Glutamatergic neuron (in vitro differentiated cells): ENCODE measurements at places on chromosomes 7 and 10. TPM values are rescaled to one million over a fixed set of nuclear protein-coding genes. Genes with fewer than 3 reads are reported as not detected.

The CDC14C gene
- total RNA-seq = not detected

The FAM237B gene
- total RNA-seq = not detected

The CRTAC1 gene
- total RNA-seq = 2.5 TPM

The SOSTDC1 gene
- total RNA-seq = not detected

The TAS2R4 gene
- 1.0 TPM for total RNA-seq

The STOX1 gene
- total RNA-seq = 0.47 TPM

DNA sequence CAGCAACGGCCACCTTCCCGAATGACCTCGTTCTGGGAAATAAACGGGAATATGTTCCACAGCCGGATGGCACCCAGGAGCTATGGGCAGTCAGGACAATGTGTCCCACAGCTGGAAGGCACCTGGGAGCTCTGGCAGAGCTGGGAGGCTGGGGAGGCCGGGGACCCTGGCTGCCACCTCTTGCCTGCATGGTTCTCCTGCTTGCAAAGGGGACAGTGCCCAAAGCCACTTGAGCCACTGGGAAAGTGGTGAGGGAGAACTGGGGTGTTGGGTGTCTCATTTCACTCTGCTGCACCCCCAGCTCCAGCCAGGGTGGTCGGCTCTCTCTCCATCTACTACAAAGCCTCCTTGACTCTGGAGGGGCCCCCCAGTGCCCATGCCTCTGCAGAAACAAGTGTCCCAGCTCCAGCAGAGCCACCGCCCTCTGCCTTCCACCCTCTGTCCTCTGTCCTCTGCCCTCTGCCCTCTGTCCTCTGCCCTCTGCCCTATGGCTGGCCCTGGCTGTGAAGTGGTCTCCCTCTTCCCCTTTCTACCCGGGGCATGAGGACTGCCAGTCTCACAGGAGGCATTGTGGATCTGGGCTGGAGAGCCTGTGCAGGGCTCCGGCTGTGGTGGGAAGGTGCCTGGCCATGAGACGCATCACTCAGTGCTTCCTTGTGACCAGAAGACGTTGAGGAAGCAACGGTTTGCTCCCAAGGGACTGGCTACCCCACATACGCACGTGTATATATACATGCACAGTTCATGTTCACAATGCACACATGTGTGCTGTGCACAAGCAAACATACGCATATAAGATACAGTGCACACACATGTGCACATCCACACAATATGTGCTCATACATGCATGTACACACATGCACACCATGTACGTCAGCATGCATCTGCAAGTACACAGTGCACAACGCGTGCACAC lies 21.5 kb upstream of the INPP5A start:
- H3K36me3 ChIP-seq = no peaks in the 10 kb centered on the region
- no peak overlapping the region for H3K27ac ChIP-seq
- H3K4me1 ChIP-seq = peaks cover 13% of the 10 kb centered on the region
- peaks cover 8% of the 10 kb centered on the region for H3K27me3 ChIP-seq
- H3K4me3 ChIP-seq = no peak overlapping the region

- no peak for DNase-seq
- no peaks in the 10 kb centered on the region for H3K4me1 ChIP-seq
- H3K4me3 ChIP-seq = no peak overlapping the region
- no peak overlapping the region for H3K27ac ChIP-seq
Observed at GRCh38 chr10:100013621-100014020, 3.9 kb upstream of the DNMBP start.

DNA sequence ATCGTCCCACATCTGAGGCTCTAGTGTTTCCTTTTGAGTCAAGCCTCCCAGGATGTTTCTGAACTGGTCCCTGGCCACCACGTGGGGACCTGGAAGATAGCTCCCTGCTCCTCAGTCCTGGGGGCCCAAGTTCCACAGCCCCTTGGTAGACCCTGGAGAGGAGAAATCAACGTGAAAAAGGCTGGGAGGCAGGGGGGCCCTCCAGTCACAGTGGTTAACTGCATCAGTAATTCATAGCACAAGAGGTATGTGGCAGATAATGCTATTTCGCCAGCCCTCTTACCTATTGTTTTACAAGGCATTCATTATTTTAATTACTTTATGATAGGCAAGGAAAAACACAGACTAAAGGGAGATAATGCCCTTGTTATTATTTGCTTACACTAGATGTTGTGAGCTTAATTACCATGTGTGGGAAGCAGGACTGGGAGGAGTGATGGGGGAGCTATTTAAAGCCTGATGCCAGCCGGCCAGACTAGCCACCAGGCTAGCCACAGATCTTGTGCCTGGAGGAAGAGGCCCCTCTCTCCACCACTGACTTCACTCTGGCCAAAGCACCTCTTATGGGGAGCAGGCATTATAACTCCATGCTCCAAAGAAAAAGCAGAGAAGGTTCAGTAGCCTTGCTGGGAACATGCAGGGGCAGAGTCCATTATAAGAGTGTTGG lies 230.7 kb downstream of the KCNMA1 start:
- no peak for DNase-seq
- no peak overlapping the region for H3K4me3 ChIP-seq
- H3K4me1 ChIP-seq = peaks cover 7% of the 10 kb centered on the region
- peaks cover 8% of the 10 kb centered on the region for H3K27me3 ChIP-seq
- H3K27ac ChIP-seq = no peak overlapping the region
- peaks cover 3% of the 10 kb centered on the region for H3K36me3 ChIP-seq

- DNase-seq = no peak
- no peaks in the 10 kb centered on the region for H3K4me1 ChIP-seq
- no peak overlapping the region for H3K27ac ChIP-seq
Observed at GRCh38 chr10:115084277-115084850, 8.8 kb upstream of the ATRNL1 start.

GRCh38 chr10:132900211-132900756 lies 42.1 kb downstream of the CFAP46 start:
- H3K27me3 ChIP-seq = peaks cover 2% of the 10 kb centered on the region
- H3K36me3 ChIP-seq = peaks cover 25% of the 10 kb centered on the region
- H3K27ac ChIP-seq = no peak overlapping the region
- H3K4me1 ChIP-seq = no peaks in the 10 kb centered on the region
- peak; percentile 8 for DNase-seq
- no peak overlapping the region for H3K4me3 ChIP-seq

GRCh38 chr7:70681469-70682350 lies 450.2 kb upstream of the GALNT17 start:
- no peaks in the 10 kb centered on the region for H3K36me3 ChIP-seq
- peak overlapping the region; percentile 70 for H3K27ac ChIP-seq
- H3K27me3 ChIP-seq = peaks cover 7% of the 10 kb centered on the region
- peak overlapping the region; percentile 58 for H3K4me3 ChIP-seq
- H3K4me1 ChIP-seq = peaks cover 62% of the 10 kb centered on the region
- no peak for DNase-seq

GRCh38 chr10:7546385-7546967 lies 120.3 kb downstream of the ITIH5 start:
- DNase-seq = no peak
- no peaks in the 10 kb centered on the region for H3K27me3 ChIP-seq
- H3K27ac ChIP-seq = no peak overlapping the region
- H3K4me3 ChIP-seq = no peak overlapping the region

- H3K36me3 ChIP-seq = no peaks in the 10 kb centered on the region
- H3K4me1 ChIP-seq = peaks cover 8% of the 10 kb centered on the region
- H3K27ac ChIP-seq = no peak overlapping the region
Observed at GRCh38 chr10:55160655-55161283, 359.7 kb upstream of the PCDH15 start.

DNA sequence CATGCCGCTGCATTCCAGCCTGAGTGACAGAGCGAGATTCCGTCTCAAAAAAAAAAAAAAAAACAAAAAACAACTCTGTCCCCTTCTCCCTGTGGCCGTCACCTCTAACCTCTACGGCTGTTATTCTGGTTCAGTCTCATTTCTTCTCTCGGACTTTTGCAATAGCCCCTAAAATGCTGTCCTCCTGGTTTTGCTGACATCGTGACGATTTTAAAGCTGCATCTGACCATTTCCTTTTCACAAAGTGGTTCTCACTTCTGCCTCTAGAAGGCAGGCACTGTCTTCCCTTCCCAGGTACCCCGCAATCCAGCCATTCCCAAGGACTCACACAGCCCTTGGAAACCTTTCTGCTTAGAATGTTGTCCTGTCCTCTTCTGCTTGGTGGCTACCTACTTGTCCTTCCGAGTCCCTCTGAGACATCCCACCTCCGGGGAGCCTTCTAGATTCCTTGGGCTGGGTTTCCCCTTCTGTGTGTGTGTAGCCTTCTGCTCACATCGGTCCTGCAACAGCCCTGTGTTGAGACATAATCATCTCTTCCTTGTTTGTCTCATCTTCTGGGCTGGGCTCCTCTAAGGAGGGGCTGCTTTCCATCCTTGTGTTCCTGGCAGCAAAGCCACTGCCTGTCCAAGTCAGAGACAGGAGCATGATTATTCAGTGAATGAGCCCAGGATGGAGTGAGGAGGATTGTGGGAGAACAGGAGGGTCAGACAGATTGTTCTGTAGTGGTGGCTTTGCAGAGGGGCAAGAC lies 83.1 kb downstream of the GRK5 start:
- peak overlapping the region; percentile 65 for H3K27ac ChIP-seq
- peaks cover 2% of the 10 kb centered on the region for H3K27me3 ChIP-seq
- peaks cover 54% of the 10 kb centered on the region for H3K4me1 ChIP-seq

DNA sequence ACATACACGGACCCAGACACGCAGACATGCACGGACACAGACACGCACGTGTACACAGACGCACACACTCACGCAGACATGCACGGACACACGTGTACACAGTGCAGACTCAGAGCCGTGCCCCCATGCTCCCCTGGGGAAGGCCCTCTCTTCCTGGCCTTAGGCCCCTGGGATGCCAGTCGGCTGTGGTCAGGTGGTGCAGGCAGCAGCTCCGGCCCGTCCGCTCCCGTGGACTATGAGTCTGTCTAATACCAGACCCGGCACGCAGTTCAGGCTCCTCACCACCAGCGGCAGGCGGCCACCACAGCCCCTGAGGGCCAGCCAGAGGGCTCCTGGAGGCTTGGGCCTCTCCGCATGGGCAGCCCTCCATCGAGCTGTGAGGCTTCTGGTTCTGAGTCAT lies 52.0 kb upstream of the NKX6-2 start:
- peaks cover 6% of the 10 kb centered on the region for H3K27me3 ChIP-seq
- H3K4me3 ChIP-seq = no peak overlapping the region
- peaks cover 4% of the 10 kb centered on the region for H3K4me1 ChIP-seq

DNA sequence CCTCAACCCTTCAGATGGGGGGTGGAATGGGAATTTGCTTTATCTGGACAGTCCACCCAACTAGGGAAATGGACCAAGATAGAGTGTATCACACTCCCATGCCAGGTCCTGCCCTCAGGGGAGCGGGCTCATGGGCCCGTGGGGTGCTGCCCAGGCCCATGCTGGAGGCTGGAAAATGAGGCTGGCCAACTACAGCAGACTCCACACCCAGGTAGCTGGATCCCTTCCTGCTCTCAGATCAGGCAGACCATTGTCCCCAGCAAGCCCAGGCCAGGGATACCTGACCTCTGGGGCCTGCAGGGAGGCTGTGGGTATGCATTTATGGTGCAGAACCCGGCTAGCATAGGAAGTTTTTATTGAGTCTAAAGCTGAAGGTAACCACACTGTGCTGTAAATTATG lies 162.4 kb downstream of the TCERG1L start:
- H3K27me3 ChIP-seq = peaks cover 11% of the 10 kb centered on the region
- H3K4me1 ChIP-seq = no peaks in the 10 kb centered on the region
- H3K4me3 ChIP-seq = no peak overlapping the region
- H3K36me3 ChIP-seq = peaks cover 18% of the 10 kb centered on the region
- no peak overlapping the region for H3K27ac ChIP-seq

GRCh38 chr7:34991938-34992840 lies 45.1 kb downstream of the DPY19L1 start:
- H3K27me3 ChIP-seq = peaks cover 2% of the 10 kb centered on the region
- no peak overlapping the region for H3K27ac ChIP-seq
- no peaks in the 10 kb centered on the region for H3K36me3 ChIP-seq

DNA sequence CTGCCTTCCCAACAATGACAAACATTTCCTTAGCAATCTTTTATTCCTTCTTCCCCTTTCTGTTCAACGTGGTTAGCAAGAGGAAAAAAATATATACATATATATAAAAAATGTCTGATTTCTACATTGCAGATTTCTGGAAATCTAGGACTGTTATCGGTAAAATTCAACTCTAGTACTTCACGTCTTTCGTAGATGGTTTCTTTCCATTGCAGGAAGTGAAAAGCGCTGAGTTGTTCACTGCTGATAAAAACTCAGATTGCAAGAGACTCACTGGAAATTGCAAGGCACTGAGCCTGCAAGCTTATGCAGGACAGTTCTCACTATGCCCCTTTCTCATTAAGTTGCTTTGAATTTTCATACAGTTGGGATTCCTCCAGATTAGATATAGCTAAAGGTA lies 23.9 kb downstream of the KIN start:
- no peak overlapping the region for H3K4me3 ChIP-seq
- no peaks in the 10 kb centered on the region for H3K36me3 ChIP-seq
- DNase-seq = no peak
- no peaks in the 10 kb centered on the region for H3K4me1 ChIP-seq
- no peak overlapping the region for H3K27ac ChIP-seq
- H3K27me3 ChIP-seq = peaks cover 2% of the 10 kb centered on the region

- H3K27ac ChIP-seq = no peak overlapping the region
- H3K4me3 ChIP-seq = no peak overlapping the region
- H3K27me3 ChIP-seq = peaks cover 1% of the 10 kb centered on the region
- peaks cover 3% of the 10 kb centered on the region for H3K4me1 ChIP-seq
Observed at GRCh38 chr7:82517050-82517449, 73.5 kb upstream of the CACNA2D1 start.

DNA sequence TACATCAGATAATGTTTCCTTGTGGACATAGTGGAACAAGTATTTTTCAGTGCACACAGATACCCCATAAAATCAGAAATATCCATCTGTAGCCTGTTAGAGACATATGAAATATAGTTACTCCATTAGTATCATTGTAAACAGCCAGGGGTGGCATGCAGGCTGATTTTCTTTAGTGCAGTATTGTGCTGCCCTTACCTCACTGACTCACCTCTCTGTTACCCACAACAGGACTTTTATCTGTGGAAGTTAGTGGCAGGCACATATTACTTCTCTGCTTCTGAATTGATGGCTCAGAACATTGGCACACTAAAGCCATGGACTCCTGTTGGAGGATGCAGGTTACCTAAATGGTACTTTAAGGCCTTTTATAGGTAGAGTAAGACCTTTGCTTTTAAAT lies 70.0 kb downstream of the SLC25A40 start:
- DNase-seq = no peak
- H3K27ac ChIP-seq = no peak overlapping the region
- no peaks in the 10 kb centered on the region for H3K4me1 ChIP-seq
- no peak overlapping the region for H3K4me3 ChIP-seq

DNA sequence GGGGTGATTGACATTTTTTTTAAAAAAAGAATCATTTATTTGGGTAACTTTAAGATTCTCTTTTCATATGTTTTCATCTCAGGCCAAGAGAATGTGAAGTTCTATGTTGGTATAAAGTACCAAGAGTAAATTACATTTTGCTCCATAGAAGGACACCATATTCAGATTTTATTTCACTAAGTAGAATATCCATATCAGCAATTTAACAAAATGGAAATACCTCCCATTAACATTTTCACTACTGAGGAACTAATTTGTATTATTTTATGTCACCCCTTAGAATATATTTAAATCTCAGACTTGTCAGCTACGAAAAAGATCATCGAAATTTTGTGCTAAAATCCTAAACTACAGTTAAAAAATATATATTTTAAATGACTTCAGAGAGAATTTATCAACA lies 274.3 kb downstream of the SEMA3D start:
- H3K36me3 ChIP-seq = no peaks in the 10 kb centered on the region
- no peaks in the 10 kb centered on the region for H3K4me1 ChIP-seq
- H3K4me3 ChIP-seq = no peak overlapping the region
- H3K27me3 ChIP-seq = no peaks in the 10 kb centered on the region
- no peak overlapping the region for H3K27ac ChIP-seq
- no peak for DNase-seq
